COR-L47 (cell line): ENCODE measurements at places on chromosomes 7 and 10.

GRCh38 chr7:133853706-133854276, 273.3 kb upstream of the LRGUK start:
- DNase-seq: peak; percentile 26

- DNase-seq: no peak
Observed at GRCh38 chr7:98088109-98088508, 18.6 kb upstream of the LMTK2 start.

DNA sequence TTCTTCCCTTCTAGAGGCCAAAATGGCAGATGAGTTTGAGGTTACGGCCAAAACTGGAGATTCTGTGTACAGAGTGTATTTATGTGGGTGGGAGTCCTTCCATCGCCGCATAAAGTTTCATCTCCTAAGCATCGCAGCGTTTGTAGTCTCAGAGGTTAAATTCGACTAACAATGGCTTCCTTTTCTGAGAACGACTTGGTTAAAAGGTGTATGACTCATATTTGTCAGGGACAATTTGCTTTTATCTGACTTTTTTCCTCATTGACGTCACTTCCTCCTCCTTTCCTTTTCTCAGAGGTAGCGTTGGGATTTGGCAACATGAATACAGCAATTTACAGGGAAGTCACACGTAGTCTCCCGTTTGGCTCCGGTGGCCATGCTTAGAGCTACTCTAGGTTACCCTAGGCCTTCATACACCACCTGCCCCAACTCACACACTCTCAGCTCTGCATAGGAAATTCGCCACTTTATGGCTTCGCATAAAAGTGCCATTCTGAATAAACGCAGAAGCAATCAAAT, 37.6 kb upstream of the TCF7L2 start:
- no peak for DNase-seq

GRCh38 chr7:98467570-98468312, 66.9 kb upstream of the BAIAP2L1 start:
- DNase-seq: no peak

GRCh38 chr7:80392229-80393169, 119.4 kb downstream of the GNAT3 start:
- DNase-seq: peak; percentile 47

DNA sequence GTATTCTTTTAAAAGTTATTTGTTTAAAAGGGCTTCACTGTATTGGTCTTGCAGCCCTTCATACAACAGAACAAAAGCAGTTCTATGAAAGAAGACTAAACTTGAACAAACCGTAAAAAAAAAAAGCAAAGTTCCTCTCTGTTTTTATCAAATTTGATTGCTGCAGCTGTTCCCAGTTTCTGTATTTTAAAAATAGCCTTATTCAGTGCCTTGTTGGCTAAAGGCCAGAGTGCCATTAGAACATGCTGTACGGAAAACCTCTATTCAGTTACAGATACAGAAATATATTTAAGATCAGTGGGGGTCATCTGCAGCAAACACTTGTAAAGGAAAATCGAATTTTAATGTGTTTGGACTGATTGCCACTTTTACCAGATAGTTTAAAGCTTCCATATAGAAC, 207.8 kb upstream of the ETV1 start:
- DNase-seq: peak; percentile 70

GRCh38 chr10:127123626-127124025, 72.8 kb downstream of the INSYN2A start:
- no peak for DNase-seq

- no peak for DNase-seq
Observed at GRCh38 chr10:52351914-52352330, 37.8 kb downstream of the DKK1 start.

GRCh38 chr10:53597835-53598251, 825.3 kb upstream of the MBL2 start:
- no peak for DNase-seq

DNA sequence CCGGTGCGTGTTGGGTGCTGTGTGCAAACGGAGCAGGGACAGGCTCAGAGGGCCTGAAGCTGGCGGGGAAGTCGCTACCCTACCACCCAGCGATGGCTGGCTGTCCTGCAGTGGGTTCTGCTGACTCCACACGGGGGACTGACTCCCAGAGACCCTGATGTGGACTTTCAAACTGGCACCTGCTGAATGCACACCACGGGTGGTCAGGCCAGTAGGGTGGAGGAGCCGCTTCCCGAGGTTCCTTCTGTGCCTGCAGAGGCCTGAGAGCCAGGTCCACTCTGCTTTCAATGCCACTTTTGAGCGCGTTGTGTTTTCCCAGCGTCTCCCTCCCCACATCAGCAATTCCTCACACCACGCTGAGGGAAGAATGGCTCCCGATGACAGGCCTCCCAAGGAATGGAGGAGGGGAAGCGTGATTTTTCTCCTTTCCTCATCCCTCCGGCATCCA, 135.3 kb downstream of the ADARB2 start:
- DNase-seq: no peak

GRCh38 chr7:132368246-132368900, 207.9 kb downstream of the PLXNA4 start:
- DNase-seq: peak; percentile 96

DNA sequence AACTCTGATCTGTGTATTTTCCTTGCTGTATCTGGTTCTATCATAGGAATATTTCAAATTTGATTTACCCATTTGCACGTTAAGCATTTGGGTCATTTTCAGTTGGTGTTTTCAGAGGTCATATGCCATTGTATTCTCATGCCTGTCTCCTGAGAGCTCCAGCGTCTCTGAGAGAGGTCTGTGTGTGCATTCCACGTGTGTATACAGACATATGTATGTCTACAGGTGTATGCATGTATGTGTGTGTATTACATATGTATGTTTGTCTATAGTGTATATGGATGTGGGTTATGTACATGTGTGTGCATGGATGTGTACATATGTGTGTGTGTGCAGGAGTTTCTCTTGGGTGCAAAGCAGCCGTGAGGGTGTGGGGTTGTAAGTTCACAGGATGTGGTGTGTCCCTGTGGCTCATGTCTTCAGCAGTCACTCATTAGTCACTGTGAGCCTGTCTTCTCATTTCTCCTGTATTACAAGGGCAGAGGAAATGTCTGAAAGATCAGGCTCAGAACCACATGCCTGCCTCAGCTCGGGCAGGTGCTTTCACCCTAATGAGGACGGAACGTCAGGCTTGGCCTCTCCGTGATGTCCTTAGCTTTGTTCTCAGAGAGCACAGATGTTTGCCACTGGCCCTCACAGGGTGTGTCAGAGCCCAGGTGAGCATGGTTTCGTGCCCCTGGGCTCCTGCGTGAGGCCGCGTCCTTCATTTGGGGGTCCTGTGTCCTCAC, 101.6 kb downstream of the NKX6-2 start:
- DNase-seq: no peak

DNA sequence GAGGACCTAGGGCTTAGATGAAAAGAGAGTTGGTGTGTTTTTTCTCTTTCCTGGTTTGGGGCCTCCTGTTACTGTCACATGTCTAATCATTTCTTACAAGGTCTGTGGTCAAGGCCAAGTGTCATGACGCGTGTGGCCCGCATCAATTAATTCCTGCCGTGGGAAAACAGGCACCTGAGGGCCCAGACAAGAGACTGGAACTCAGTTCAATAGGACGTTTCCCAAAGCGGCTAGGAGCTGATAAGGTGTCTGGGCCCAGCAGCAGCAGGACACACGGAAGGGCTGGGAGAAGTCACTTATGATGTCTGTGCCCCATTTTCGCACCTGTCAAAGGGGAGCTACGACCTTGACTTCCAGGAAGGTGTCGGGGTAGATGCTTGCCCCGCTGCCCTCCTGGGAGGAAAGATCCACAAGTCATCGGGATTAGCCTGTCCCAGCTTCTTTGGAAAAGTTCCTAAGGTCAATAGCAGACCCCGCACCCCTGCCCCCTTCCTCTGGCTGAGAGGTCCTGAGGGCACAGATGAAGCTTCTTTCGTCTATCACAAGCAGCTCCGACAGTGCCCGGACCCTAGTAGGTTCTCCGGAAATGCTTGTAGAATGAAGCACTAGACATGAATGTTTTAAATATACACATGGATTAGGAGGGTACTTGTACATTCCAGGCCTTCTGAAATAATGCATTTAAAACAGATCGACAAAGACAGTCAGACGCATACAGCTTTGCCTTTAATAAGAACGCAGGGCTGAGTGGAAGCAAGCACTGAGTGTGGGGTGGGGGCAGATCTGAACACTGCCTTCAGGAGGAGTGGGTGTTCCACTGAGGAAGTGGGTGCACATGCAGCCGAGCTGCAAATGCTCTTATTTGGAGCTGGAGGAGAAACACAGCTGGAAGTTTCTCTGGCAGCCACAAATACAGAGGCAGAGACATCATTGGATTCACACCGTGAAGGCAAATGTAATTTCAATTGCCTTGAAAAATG, 237.5 kb upstream of the GRB10 start:
- no peak for DNase-seq

- DNase-seq: no peak
Observed at GRCh38 chr10:96044736-96045135, 1.4 kb downstream of the CCNJ start.

- DNase-seq: no peak
Observed at GRCh38 chr10:37854626-37855025, 2.8 kb downstream of the ZNF248 start.

- DNase-seq: no peak
Observed at GRCh38 chr10:63549810-63550209, 28.6 kb downstream of the REEP3 start.

DNA sequence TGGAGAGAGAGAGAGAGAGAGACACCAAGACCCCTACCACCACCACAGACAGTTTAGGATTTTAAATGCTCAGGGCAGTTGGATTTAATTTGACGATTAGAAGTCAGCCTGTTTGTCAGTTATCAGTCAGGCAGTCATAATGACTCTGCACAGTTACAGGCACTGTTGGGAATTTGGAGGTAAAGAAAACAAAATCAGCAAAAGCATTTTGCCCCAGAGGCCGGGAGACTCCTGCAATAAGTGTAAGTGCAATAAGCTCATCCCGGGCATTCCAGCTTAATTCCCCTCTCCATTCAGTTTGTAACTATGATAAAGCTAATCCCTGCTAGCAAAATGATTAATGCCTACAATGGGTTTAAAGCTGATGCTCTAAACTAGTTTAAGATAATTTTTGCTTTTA, 13.5 kb downstream of the SEMA3C start:
- no peak for DNase-seq

DNA sequence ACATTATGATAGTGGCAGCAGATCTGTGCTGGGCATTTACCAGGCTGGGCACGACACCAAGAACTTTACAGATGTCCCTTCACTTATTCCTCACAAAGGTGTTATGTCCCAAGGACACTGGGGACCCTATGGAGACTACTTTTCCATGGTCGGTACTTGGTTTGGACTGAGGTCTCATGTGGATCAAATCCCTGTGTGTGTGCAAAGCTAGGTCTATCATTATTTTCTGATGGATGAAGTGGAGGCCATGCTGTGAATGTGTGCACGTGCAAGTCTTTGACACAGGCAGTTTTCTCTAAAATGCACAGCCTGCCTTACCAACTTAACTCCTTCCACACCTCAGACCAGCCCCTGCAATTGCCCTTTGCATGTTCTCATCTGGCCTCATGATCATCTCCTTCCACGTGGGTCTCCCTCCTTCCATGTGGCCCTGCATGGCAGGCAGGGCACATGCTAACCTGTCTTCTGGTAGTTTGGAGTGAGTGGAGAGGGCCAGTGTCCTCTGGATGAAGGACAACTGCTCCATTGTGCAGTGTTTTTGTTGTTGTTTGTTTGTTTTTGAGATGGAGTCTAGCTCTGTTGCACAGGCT, 16.0 kb upstream of the ZNF273 start:
- no peak for DNase-seq

- no peak for DNase-seq
Observed at GRCh38 chr7:134740376-134740775, 39.1 kb upstream of the CALD1 start.

DNA sequence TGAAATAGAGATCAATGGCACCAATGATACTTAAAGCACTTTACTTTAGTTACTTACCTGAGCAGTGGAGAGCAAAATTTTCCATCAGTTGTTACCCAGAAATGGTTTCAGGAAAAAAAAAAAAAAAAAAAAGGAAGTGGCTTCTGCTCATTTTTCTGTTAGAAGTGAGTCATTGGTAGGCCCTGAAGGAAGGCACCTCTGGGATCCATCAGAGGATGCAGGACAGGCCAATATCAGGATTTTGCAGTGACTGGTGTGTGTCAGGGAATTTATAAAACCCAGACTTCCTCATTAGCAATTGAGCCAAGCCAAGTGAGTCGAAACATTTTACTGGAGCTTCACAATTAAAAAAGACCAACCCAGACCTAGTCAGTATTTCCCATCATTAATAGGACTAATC, 2.3 kb upstream of the SMIM30 start:
- no peak for DNase-seq

- no peak for DNase-seq
Observed at GRCh38 chr10:68366600-68366999, 33.9 kb upstream of the PBLD start.

GRCh38 chr7:57364933-57365710, 84.9 kb upstream of the ZNF716 start:
- DNase-seq: no peak

GRCh38 chr10:3428826-3429225, 256.2 kb upstream of the PITRM1 start:
- DNase-seq: no peak

DNA sequence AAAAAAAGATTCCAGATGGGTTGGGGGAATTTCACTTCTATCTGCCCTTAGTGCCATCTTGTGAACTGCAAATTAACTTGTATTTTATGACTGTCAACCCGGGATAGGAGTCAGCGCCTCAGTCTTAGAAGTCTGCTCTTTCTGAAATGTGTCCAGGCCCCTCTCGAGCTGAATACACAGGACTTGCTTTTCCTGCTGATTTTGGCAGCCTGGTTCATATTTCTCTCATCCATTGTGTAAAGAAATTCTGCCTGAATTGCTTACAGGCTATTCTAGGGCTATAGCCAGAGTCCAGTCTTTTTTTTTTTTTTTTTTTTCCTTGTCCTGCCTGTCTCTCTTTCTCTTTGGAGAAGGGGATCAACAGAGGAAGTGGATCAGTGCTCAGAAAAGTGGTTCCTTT, 24.6 kb downstream of the GATA3 start:
- DNase-seq: no peak
